ENCODE measurements at places on chromosomes 6 and 20. TPM values are rescaled to one million over a fixed set of nuclear protein-coding genes. Genes with fewer than 3 reads are reported as not detected.

The SRMS gene
- total RNA-seq: 1.2 TPM

The RTN4IP1 gene
- 10.0 TPM for total RNA-seq

The TMEM63B gene
- 38.5 TPM for total RNA-seq

The LGSN gene
- total RNA-seq: not detected

DNA sequence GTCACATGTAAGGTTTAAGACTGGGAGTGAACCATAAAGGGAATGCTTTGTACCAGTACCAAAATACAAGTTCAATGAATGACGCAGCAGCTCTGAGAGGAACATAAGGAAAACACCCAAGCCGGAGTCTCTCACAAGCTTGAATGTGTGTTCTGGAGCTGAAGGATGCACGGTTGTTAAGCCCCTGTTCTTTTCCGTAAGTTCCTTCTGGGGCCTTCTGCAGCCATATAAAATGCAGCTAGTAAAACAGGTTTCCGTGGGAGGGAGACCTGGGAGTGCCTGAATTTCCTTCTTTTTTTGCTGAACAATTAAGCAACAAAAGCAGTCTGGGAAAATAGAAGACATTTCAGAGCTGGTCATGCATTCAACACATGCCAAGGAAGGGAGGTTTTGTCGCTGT, 73.2 kb upstream of the JAG1 start:
- no peaks in the 10 kb centered on the region for H3K36me3 ChIP-seq
- H3K27ac ChIP-seq: no peak overlapping the region
- no peak for DNase-seq
- H3K4me3 ChIP-seq: no peak overlapping the region

GRCh38 chr6:76790045-76790796, 673.1 kb downstream of the HTR1B start:
- H3K36me3 ChIP-seq: no peaks in the 10 kb centered on the region
- no peak for DNase-seq
- no peak overlapping the region for H3K27ac ChIP-seq
- no peak overlapping the region for H3K4me3 ChIP-seq
- no peaks in the 10 kb centered on the region for H3K4me1 ChIP-seq

GRCh38 chr20:19967445-19967844, 49.7 kb upstream of the NAA20 start:
- no peaks in the 10 kb centered on the region for H3K27me3 ChIP-seq
- no peak overlapping the region for H3K4me3 ChIP-seq
- H3K36me3 ChIP-seq: no peaks in the 10 kb centered on the region

DNA sequence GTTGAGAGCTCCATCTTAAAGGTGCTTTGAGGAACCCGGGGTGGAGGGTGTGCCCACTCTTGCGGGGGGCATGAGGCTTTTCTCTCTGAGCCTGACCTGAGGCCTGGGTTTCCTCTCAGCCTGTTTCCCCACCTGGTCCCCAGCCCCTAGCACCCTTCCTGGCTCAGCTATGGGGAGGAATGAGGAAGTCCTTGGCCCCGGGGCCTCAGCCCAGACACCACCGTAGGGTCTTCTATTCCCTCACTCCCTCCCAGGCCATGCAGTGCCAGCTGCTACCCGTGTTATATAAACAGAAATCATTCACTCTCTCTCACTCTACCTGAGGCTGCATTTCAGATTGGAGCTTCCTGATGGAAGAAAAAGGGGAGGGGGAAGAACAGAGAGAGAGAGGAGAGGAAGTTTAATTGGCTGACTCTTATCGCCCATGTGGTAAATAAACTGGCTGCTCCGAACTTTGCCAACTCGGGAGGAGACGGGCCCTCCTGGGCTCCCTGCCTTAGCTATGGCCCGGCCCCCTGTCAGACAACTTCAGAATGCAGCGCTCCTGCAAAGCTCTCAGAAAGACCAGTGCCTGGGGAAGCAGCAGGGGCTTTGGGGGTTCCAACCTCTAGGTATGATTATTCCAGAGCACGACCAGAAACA, 2.8 kb downstream of the CDH22 start:
- DNase-seq: no peak
- no peak overlapping the region for H3K27ac ChIP-seq
- H3K4me3 ChIP-seq: no peak overlapping the region

DNA sequence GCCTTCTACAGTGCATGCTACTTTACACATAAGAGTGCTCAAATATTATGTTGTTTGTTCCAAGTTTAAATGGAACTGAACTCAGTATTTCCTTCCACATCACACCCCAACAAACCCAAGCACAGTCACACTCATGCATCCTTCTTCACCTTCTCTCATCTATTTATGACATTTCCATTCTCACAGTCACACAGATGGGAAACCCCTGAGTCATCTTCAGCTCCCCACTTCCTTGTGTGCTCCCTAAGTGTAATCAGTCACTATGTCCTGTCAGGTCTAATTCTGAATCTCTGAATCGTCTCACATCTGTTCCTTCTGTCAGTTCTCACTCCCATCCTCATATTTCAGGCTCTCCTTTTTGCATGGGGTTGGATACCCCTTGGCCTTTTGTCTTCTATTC, 96.0 kb downstream of the RIMS1 start:
- no peaks in the 10 kb centered on the region for H3K27me3 ChIP-seq
- no peaks in the 10 kb centered on the region for H3K4me1 ChIP-seq
- no peak overlapping the region for H3K4me3 ChIP-seq
- no peak overlapping the region for H3K27ac ChIP-seq
- no peak for DNase-seq

GRCh38 chr6:138503881-138504680, 4.8 kb upstream of the NHSL1 start:
- H3K36me3 ChIP-seq: no peaks in the 10 kb centered on the region
- no peaks in the 10 kb centered on the region for H3K4me1 ChIP-seq
- DNase-seq: no peak
- no peak overlapping the region for H3K27ac ChIP-seq

DNA sequence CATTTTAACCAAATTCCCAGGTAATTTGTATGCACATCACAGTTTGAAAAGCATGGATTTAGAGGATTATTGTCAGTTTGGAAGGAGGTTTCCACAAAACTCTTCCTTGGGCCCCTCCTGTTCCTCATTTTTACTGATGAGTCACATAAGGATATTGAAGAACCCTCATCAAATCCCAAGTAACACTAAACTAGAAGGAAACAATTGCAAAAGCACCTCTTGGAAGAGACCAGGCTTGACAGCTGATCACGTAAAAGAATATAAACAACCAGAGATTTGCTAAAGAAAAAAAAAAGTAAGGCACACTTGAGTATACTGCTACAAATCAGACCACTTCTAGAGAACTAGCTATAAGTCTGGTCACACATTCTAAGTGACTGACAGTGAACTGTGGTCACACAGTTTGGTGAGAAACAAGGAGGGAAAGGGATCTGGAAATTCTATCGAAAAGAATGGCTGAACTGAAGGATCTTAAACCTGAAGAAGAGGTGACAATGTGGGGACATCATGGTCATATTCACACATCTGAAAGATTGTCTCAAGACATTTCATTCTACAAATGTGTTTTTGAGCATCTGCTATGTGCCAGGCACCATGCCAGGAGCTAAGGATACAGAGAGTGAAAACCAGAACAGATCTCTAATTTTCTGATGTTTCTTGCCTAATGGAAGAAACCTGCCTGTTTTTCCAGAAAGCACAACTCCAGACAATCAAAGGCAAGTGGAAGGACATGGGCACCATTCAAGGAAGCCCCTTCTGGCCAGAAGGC, 24.1 kb downstream of the ZHX3 start:
- no peaks in the 10 kb centered on the region for H3K27me3 ChIP-seq
- 0 out of 2 replicates have a peak, but pooled peaks cover 6% of the 10 kb centered on the region for H3K4me1 ChIP-seq
- H3K27ac ChIP-seq: no peak overlapping the region
- no peaks in the 10 kb centered on the region for H3K36me3 ChIP-seq
- no peak for DNase-seq
- no peak overlapping the region for H3K4me3 ChIP-seq

GRCh38 chr6:144647971-144648651, 363.0 kb downstream of the UTRN start:
- H3K4me3 ChIP-seq: no peak overlapping the region
- no peaks in the 10 kb centered on the region for H3K36me3 ChIP-seq
- H3K27me3 ChIP-seq: no peaks in the 10 kb centered on the region
- no peaks in the 10 kb centered on the region for H3K4me1 ChIP-seq
- no peak overlapping the region for H3K27ac ChIP-seq

- no peak overlapping the region for H3K27ac ChIP-seq
- H3K4me3 ChIP-seq: no peak overlapping the region
- H3K4me1 ChIP-seq: no peaks in the 10 kb centered on the region
- H3K36me3 ChIP-seq: no peaks in the 10 kb centered on the region
- no peak for DNase-seq
Measured at GRCh38 chr6:154909311-154909710, 85.8 kb upstream of the TIAM2 start.

DNA sequence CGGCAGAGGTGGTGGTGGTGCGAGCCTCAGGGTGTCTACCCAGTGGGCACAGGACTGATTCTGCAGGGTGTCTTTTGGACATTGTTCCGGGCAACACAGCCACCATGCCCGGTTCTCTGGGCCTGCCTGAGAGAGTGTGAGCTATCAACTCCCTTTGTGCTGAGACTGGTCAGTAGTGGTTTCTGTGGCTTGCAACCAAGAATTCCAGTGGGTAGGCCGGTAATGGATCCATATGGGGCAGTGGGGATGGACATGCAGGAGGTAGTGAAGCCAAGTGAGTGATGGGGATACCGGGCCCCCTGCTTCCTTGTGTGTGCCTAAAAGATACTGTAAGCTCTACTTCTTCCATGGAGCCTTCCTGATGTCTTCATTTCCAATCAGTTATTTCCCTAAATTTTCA, 71.0 kb downstream of the CDC5L start:
- DNase-seq: no peak
- H3K4me3 ChIP-seq: no peak overlapping the region
- H3K27me3 ChIP-seq: no peaks in the 10 kb centered on the region
- no peak overlapping the region for H3K27ac ChIP-seq
- 0 out of 2 replicates have a peak, but pooled peaks cover 11% of the 10 kb centered on the region for H3K4me1 ChIP-seq
- H3K36me3 ChIP-seq: no peaks in the 10 kb centered on the region

All from PC-9 (cell line).